NCI-H187 (cell line): ENCODE measurements at places on chromosomes 13 and 19.
A peak's percentile ranks its signal among the peaks of the same experiment; 100 is the strongest.

DNA sequence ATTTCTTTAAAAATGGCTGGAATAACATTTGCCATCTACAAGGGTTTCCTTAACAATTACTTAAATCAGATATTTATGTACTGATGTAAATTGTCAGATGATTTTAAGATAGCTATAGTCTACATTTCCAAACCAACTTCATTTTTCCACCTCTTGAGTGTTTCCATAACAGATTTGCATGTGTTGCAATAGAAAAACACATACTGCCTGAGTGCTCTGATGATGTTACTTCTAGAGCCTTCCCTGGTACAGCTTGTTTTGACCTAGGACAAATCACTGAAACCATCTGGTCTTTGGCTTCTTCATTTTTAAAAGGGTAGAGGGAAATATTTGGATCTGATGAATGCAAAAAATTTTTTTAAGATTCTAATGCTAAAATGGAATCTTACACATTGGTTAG is 245.9 kb downstream of the PCDH9 start:
- no peak for DNase-seq

DNA sequence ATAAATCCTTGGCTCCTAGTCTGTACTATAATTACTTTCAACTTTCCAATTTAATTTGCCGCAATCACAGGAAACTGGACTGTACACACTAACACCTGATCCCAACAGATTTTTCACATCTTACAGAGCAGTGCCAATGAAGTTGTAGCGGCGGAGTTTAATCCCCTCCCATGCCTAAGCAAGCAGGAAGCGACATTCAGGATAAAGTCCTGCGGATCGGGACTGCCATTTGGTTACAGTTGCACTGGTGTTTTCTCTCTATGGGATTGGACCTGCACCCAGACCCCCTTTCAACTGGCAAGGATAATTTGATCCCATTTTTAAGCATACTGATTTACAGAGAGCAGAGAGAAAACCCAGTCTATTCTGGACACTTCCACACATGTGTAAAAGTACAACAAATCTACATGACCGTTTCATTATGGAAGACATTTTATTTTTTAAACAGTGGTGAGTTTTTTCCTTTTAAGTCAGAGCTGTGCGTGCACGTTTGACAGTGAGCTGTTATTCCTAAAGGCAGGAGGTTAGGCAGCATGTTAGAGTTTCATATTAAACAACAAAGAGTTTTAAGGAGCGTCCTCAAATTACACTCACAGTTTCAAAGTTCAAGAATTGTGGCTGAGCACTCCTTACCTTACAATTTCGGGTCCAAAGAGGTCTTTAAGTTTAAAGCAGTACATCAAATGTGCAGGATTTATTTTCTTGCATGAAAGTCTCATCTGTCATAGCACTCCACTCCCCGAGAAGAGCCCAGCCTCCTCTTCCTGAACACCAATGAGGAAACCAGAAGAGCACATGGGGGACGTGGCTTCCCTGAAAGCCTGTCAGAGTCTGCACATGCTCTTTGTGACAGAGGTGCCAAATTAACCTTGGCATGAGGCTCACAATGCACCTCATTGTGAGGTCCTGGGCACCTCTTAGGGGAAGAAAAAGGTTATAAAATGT is 141.6 kb upstream of the RFC3 start:
- no peak for DNase-seq

- no peak for DNase-seq
Measured at GRCh38 chr13:54606944-54607343, 1578.3 kb downstream of the OLFM4 start.

- no peak for DNase-seq
Measured at GRCh38 chr19:54403054-54403453, 12.2 kb upstream of the TTYH1 start.

DNA sequence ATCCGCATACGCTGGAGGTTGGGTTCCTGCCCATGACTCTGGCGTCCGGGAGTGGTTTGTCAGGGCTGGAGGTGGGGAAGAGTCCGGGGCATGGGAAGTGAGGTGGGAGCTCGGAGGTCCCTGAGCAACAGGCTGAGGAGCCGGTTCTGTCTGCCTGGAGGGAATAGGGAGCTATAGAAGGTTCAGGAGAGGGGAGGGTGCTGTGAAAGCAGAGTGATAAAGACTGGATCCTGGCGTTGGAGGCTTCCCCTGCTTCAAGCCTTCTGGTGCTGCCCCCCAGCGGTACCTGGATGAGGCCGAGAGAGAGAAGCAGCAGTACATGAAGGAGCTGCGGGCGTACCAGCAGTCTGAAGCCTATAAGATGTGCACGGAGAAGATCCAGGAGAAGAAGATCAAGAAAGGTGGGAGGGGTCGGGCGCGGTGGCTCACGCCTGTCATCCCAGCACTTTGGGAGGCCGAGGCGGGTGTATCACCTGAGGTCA is 2.6 kb downstream of the HMG20B start:
- no peak for DNase-seq

DNA sequence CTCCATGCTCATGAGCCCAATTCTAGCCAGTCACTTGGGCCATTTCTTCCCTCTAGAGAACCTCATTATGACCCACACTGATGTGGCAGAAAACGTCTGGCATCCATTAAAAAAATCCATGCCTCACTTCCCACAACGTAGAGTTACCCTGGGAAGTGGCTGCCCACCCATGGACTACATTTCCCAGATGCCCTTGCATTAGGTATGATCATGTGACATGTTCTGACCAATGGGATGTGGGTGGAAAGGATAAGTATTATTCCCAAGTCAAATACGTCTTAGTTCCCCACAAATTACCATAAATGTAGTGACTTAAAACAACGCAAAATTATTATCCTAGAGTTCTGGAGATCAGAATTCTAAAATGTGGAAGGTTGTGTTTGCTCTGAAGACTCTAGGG is 47.9 kb upstream of the ZNRF4 start:
- no peak for DNase-seq

- DNase-seq, result no peak
Measured at GRCh38 chr13:19069684-19070397, 111.8 kb downstream of the TUBA3C start.

- peak; percentile 58 for DNase-seq
Measured at GRCh38 chr13:33383724-33384577, 98.4 kb upstream of the STARD13 start.

GRCh38 chr13:77318741-77319140 is 8.2 kb downstream of the MYCBP2 start:
- DNase-seq, result no peak

GRCh38 chr13:45292176-45292575 is 48.8 kb downstream of the TPT1 start:
- DNase-seq, result no peak

- DNase-seq, result no peak
Measured at GRCh38 chr13:61960981-61961380, 545.3 kb upstream of the PCDH20 start.

DNA sequence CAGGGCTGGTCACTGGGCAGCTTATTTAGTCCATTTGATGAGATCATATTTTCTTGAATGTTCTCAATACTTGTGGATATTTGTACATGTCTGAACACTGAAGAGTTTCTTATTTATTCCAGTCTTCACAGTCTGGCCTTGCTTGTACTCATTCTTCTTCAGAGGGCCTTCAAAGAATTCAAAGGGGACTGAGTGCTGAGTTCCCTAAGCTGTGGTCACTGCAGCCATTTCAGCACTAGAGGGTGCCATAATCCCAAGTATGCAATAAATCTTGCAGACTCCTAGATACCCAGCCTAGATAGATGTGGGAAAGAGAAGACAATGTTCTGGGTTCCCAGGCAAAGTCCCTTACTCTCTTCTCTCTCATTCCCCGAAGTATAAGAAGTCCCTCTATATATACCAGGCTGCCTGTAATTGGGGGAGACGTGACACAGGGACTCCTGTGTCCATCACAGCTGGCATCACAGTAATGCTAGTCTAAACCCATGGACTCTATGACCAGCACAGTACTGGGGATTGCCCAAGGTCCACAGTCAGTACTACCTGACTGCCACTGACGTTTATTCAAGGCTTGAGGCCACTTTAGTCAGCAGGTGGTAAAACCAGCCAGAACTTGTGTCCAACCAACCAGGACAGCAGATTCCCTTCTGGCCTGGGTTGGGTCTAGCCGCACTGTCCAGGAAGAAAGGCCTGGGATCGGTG is 8.9 kb upstream of the VN1R1 start:
- no peak for DNase-seq

DNA sequence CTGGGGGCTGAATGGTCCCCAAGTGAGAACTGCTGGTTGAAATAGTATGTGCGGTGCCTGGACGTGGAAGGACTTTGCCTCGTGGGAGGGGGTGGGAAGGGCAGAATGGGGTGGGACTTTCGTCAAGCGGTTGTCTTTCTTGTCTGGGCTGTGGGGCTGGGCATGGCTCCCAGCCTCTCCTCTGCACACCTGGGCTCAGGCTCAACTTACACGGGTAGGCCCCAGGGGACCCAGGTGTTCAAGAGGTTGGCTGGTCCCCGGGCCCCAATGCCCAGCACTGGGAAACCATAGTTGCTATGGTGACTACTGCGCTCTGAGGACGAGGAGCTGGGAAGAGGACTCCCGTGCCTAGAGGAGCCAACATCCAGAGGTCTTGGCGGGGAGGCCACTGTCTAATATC is 7.3 kb downstream of the NWD1 start:
- peak; percentile 40 for DNase-seq

GRCh38 chr13:34722922-34723321 is 219.1 kb upstream of the NBEA start:
- DNase-seq, result no peak

- no peak for DNase-seq
Measured at GRCh38 chr19:41128692-41129091, 14.5 kb downstream of the CYP2F1 start.

- no peak for DNase-seq
Measured at GRCh38 chr13:111636804-111637203, 316.4 kb downstream of the TEX29 start.

DNA sequence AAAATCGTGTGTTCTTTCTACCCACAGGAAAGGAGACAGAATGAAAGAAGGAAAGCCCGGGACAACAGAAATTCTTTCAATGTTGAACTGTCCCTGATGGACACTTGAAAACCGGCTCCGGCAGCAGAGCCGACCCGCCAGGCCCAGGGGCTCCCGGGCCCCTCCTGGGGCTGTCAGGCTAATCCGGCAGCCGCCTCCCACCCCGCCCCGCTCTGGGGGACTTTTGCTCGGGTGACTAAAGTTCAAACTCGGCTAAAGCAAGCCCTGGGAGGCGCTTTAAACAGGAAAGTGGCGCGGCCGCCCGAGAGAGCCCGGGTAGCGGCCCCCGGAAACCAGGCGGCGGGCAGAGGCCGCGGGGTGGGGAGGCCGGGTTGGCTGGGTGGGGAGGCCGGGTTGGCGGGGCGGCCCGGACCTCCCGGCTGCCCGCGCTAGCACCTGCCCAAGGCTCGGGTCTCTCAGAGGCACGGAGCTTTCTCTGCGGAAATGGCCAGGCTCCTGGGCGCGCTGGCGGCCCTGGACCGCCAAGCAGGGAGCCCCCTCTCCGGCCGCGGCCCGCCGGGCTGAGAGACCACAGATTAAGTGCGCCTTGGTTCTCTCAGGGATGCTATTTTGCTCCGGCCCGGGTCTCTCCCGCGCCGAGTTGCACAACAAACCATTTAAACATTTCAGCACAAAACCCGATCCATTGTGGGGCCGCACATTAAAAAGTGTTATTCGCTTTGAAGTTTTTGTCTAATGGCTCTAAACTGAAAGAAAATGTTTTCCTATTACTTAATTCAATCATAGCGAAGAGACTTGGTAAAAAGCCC is 2.6 kb upstream of the GSX1 start:
- no peak for DNase-seq

- peak; percentile 39 for DNase-seq
Measured at GRCh38 chr13:41059456-41060081, 1.7 kb upstream of the WBP4 start.

- DNase-seq, result no peak
Measured at GRCh38 chr19:3132971-3133792, 2.7 kb upstream of the GNA15 start.

DNA sequence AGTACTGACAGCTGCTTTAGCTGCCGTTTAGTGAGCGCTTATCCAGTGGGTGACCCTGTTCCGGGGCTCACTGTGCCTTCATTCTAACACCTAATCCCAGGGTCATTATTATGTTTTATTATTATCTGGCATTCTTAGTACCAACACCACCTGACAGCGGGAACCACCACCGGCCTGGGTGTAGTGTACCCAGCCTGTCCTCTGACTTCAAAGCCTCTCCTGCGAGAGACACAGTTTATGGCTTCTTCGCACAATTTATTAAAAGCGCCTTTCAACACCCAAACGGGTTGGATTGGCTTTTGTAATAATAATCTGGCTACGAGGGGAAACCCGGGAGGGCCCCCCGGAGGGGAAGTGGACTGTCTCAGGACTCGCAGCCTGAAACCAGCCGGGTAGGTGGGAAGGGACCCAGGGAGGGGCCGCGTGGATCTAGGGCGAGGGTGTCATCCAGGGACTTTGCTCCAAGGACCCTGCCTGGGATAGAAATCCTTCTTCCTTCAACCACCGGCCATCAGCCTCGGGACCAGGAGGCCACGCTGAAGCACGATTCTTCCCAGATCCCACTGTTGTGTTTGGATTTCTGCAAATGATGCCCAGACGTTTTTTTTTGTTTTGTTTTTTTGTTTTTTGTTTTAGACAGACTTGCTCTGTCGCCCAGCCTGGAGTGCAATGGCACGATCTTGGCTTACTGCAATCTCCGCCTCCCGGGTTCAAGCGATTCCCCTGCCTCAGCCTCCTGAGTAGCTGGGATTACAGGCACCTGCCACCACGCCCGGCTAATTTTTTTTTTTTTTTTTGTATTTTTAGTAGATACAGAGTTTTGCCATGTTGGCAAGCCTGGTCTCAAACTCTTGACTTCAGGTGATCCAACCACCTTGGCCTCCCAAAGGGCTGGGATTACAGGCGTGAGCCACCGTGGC is 1.6 kb upstream of the ZBTB7A start:
- DNase-seq, result no peak

DNA sequence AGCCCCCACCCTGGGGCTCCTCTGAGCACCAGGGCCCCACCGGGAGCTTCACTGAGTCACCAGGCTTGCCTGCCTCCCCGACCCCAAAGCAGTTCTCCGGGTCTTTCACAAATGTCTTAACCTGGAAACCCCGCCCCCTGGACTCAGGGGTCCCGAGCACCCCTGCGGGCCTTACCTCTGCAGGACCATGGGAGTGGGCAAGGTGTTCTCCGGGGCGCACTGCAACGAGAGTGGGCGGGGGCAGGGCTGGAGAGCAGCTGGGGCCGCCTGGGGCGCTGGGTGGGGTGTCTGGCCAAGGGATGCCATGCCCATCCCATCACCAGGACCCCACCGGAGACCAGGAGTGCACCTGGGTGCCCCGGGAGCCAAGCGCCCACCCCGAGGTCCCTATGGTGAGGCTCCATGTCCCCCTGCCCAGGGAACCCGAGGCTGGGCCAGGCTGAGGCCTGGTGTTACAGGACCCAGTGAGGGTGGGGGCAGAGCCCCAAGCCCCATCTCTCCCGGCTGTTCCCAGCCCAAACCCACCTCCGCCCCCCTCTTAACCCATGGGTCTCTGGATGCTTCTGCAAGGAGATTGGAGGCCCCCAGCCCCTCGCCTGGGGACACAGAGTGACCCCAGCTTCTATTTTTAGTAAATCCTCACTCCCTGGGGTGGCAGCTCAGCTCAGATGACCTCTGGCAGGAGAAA is 10.9 kb downstream of the MKNK2 start:
- DNase-seq, result no peak

- DNase-seq, result no peak
Measured at GRCh38 chr19:2500156-2500555, 24.2 kb downstream of the GADD45B start.

GRCh38 chr13:59931621-59932020 is 232.1 kb downstream of the DIAPH3 start:
- no peak for DNase-seq

GRCh38 chr19:48569814-48570213 is 17.8 kb downstream of the SULT2B1 start:
- DNase-seq, result no peak

GRCh38 chr19:29714371-29714952 is 599 bp downstream of the C19orf12 start:
- no peak for DNase-seq

GRCh38 chr13:92300651-92301050 is 902.2 kb downstream of the GPC5 start:
- DNase-seq, result no peak
